Stimulated activated CD4-positive, alpha-beta T cell treated with anti-CD3 and anti-CD28 coated beads, Interleukin-1b, Interleukin-23, amount 100 ng/mL, for 48 hours (primary cell): ENCODE measurements at places on chromosomes 1 and 21.

- no peak for DNase-seq
Measured at GRCh38 chr1:109115685-109116084, 1.8 kb downstream of the ELAPOR1 start.

DNA sequence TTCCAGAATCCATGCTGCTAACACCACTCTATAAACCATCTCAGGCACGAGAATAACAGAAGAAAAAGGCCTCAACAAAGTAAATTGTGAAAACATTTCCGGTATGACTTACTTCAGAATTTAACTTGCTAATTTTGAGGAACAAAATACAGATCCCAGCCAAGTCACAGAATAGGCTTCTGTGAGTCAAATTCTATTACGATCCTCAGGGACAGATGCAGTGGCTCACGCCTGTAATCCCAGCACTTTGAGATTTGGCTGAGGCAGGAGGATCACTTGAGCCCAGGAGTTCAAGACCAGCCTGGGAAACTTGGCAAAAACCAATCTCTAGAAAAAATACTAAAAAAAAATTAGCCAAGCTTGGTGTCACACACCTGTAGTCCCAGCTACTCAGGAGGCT is 8.8 kb upstream of the CCDC27 start:
- no peak for DNase-seq

DNA sequence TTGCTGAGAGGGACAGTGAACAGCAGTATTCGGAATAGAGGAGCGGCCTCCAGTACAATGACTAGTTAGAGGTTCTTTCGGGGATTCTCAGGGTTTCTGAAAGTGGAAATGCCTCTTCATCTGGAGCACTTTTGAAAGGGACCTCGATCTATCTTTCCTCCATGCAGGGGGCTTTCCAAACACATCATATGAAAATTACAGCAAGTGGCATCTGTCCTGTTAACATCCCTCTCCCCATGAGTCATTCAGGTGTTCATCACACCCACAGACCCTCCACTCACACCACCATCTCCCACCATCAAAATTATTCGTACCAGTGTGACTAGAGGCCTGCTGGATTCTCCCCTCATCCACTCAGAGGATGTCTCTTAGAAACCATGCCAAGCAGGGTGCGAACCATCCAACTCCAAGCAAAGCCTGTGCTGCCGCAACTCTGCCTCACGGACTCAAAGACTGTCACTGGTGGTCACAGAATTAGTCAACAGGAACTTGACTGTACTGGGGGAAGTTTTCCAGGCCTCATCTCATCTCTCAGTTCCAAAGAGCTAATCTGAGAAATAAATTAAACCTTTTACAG is 211.1 kb downstream of the MRPL39 start:
- peak; percentile 90 for DNase-seq

- no peak for DNase-seq
Measured at GRCh38 chr1:87510540-87510939, 181.9 kb downstream of the LMO4 start.

DNA sequence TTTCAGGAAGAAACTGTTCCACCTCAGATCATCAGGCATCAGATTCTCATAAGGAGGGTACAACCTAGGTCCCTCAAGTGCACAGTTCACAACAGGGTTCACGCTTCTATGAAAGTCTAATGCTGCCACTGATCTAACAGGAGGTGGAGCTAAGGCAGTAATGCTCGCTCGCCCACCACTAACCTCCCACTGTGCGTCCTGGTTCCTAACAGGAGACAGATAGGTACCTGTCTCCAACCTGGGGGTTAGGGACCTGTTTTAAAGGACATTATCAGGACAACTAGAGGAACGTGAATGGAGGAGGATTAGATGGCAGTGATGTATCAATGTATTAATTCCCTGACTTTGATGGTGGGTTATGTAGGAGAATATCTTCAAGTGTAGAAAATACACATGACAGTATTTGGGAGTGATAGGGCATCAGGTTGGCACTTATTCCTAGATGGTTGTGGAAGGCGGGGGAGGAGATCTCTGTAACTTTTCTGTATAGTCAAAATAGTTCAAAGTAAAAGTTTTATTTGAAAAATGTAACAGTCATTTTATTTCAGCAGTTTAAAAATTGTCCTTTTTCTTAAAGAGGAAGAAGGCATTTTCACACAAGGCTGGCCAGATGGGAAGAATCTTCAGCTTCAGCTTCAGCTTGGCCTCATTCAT is 43.9 kb downstream of the DEGS1 start:
- DNase-seq: no peak

GRCh38 chr1:21238141-21238800 is 52.0 kb downstream of the ECE1 start:
- DNase-seq: no peak

GRCh38 chr21:46304955-46305354 is 18.7 kb downstream of the C21orf58 start:
- no peak for DNase-seq

GRCh38 chr1:17045634-17046333 is 8.0 kb downstream of the SDHB start:
- DNase-seq: no peak

- DNase-seq: no peak
Measured at GRCh38 chr1:16915627-16915973, 6.1 kb upstream of the CROCC start.

- no peak for DNase-seq
Measured at GRCh38 chr1:239742416-239743109, 349.1 kb upstream of the FMN2 start.

- no peak for DNase-seq
Measured at GRCh38 chr1:220370041-220370700, 97.9 kb upstream of the RAB3GAP2 start.

GRCh38 chr1:74215229-74215628 is 17.2 kb downstream of the FPGT start:
- no peak for DNase-seq
